Progenitor cell of endocrine pancreas (in vitro differentiated cells): ENCODE measurements at places on chromosomes 1 and 21.

GRCh38 chr1:151584278-151584677 lies 27.6 kb upstream of the SNX27 start:
- no peak for DNase-seq

- DNase-seq = no peak
These were observed 9.6 kb downstream of the TMEM9 start for GRCh38 chr1:201144701-201145100.

GRCh38 chr1:98264727-98265126 lies 343.9 kb upstream of the DPYD start:
- DNase-seq = no peak

- DNase-seq = no peak
These were observed 1.2 kb downstream of the HES4 start for GRCh38 chr1:998745-998994.

DNA sequence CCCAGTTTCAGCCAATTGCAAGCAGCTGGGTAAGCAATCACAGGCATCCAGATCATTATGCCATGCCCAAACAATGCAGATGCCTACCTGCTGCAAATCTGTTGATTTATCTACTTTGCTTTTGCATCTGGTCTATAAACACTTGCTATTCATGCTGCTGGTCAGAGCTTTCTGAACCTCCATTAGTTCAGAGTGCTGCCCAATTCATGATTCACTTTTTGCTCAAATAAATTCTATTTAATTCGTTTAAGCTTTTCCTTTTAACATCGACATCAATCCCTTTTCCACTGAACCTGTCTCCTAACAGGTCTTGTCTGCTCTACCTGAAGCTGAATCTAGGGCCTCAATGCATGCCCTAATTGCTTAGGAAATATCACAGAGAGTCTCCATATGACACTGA lies 99.4 kb upstream of the C1orf87 start:
- DNase-seq = no peak

- no peak for DNase-seq
These were observed 28.1 kb downstream of the SLC5A9 start for GRCh38 chr1:48250572-48250971.

DNA sequence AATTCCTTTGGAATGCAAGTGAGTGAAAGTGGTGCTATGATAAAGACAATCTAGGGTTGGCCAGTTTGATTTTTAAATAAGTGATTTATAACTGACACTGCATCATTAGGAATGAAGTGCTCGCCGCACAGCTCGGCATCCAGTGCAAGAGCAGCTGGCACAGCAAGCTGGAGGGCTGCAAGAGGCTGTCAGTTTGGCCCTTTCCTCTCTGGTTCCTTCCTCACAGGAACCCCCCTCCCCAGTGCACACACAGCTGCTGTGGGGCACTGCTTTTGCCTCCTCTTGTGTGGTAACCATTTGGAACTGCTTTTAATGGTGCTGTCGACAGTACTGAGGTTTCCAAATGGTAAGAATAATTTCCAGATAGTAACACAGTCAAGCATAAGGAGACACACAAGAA lies 10.4 kb upstream of the BCAR3 start:
- no peak for DNase-seq

GRCh38 chr1:116940814-116941599 lies 31.3 kb downstream of the PTGFRN start:
- DNase-seq = no peak

DNA sequence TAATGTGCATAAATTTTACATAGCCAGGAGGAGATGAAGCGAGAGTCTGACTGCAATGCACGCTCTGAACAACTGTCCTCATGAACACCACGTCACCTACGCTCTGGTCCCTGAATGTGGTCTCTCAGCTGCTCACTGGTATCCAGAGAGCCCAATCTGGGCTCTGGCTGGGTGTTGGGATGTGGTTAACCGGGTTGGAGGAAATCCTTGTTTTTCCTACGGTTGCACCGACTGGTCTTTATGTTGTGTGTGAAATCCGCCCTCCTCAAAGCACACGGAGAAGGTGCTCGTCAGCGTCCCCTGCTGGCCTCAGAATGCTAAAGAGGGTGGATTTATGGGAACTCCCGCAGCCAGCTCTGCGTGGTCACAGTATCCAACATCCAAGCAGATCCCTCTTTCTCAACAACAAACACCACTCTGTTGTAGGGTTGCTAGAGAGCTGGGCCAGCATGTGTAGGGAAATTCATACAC lies 51.8 kb upstream of the FAM89A start:
- DNase-seq = peak; percentile 21

GRCh38 chr1:99236756-99237155 lies 27.5 kb upstream of the PLPPR4 start:
- no peak for DNase-seq

- peak; percentile 41 for DNase-seq
These were observed 32.3 kb downstream of the SLC66A1 start for GRCh38 chr1:19344372-19344810.

DNA sequence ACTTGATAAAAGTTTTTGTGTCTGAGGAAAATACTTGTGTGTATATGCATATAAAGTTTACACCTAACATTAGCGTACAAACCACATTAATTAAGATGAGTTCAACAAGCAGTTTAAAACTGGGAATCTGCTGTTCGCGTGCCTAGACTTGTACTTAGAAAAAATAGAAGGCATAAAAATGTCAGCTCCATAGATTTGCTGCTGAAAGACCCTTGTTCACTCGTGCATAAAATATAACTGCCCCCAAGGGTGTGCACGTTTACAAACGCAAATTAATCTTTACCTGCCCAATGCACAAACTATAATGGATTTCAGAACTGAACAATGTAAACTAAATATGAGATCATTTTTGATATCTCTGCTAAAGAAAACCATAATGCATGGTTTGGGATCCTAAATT lies 392.3 kb upstream of the ADGRL2 start:
- DNase-seq = no peak

- DNase-seq = no peak
These were observed 388.8 kb downstream of the NTNG1 start for GRCh38 chr1:107529511-107530149.

DNA sequence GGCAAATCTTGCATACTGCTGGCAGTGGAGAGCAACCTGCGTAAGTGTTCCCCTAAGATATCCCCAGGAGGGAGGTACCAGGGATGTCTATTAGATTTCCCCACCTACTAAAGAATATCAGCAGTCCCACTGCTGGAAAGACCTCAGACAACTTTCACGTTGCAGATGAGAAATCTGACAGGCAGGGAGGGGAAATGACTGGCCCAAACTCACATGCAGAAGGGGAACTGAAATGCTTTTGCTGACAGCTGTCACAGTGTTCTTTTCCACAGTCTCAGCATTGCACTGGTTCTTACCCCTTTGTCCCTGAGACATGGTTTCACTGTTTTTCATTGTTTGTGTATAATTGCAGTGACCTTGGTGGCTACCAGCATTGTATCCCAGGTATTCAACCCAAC lies 84.8 kb upstream of the ATP1A1 start:
- DNase-seq = no peak

GRCh38 chr1:233485385-233485784 lies 128.5 kb upstream of the KCNK1 start:
- no peak for DNase-seq

DNA sequence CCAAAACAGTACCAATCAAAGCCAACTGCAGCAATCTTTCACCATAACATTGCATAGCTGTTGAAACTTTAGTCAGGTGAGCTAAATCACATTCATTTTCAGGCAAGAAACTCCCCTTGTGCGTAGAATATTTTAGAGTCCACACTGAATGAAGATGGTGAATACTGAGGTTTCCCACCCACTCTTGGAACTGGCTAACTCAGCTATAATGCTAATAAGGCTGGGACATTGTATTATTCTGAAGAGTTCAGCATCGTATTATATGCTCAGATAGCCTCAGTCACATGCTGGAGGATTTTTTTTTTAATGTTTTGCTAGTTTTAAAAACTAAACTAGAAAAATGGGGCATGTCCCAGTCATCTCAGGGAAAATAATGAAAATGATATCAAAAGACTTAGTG lies 352.3 kb upstream of the FMN2 start:
- no peak for DNase-seq

- DNase-seq = no peak
These were observed 14.2 kb downstream of the RIMS3 start for GRCh38 chr1:40651138-40651857.

GRCh38 chr1:34696981-34697380 lies 57.9 kb upstream of the GJB5 start:
- DNase-seq = no peak

DNA sequence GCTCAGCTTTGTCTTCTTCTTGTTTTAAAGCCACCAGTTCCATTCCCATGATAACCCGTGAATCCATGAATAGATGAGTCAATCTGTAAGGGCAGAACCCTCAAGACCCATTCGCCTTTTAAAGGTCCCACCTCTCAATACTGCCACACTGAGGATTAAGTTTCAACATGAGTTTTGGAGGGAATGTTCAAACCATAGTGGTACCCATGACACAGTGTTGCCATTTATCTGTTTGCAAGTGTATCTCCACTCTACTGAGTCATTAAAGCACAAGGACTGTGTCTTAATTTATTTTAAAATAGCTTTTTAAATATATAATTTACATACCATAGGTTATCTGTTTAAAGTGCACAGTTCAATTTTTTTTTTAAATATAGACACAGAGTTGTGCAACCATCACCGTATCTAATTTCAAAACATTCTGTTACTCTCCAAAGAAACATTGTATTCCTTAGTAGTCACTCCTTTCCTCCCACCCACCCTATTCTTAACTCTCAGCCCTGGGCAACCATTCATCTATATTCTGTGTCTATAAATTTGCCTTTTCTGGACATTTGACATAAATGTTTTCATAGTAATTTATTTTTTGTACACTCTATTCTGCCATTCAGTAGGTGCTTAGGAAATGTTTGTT lies 4.8 kb upstream of the IL24 start:
- DNase-seq = no peak

- no peak for DNase-seq
These were observed 12.5 kb upstream of the ATF3 start for GRCh38 chr1:212595787-212596714.

GRCh38 chr1:27940297-27940696 lies 5.5 kb downstream of the SMPDL3B start:
- DNase-seq = no peak

GRCh38 chr1:199029855-199030254 lies 391.0 kb downstream of the PTPRC start:
- no peak for DNase-seq

GRCh38 chr1:172238965-172239364 lies 181.5 kb upstream of the C1orf105 start:
- no peak for DNase-seq

- no peak for DNase-seq
These were observed 1.5 kb upstream of the KCNH1 start for GRCh38 chr1:211135342-211135950.

DNA sequence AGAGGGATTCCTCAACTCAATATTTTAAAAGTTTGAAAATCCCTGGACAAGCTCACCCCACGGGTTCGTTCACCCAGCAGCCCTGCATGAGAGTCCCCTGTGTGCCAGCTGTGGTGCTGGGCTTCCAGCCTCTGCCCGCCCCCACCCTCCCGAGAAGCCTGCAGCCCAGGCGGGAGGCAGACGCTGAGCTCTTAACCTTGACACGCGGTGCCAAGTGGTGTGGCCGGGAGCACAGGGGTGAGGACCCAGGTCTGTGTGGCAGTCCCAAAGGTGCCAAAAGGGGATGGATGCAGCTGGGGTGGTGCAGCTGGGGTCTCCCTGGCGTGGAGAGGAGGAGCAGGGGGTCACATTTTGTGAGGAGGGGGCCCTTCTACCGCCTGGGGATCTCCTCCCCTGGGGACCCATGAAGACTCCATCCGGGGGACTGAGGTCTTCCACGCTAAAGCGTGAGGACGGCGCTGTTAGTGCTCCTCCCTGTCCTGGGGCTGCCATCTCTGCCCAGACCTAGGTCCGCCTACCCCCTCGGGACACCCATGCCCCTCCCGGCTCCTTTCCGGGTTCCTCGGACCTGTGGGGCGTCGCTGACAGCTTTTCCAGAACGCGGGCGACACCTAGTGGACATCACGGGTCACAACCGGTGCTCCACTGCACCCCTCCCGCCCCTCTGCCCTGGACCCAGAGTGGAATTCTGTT lies 12.9 kb downstream of the PLA2G2F start:
- DNase-seq = peak; percentile 74

DNA sequence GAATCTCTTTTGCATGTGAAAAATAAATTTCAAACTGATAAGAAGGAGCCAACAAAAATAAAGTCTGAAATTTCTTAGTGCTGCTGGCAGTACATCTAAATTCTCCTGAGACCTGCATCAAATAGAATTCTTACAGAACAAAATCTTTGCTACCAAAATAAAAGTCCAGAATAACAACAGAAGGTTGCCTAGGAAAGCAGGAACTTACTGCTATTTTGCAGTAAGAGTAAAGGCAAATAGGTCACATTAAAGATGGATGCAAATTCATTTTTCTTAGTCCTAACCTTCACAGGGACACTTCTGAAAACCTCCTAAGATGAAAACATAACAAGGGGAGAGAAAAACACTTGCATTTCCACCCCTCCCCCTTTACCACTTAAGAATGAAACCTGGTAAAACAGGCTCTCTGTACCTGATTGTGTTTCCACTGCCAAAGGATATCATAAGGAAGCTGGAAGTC lies 59.0 kb downstream of the RUSC1 start:
- no peak for DNase-seq

- DNase-seq = no peak
These were observed 66.9 kb downstream of the HSD3B1 start for GRCh38 chr1:119573886-119574285.

DNA sequence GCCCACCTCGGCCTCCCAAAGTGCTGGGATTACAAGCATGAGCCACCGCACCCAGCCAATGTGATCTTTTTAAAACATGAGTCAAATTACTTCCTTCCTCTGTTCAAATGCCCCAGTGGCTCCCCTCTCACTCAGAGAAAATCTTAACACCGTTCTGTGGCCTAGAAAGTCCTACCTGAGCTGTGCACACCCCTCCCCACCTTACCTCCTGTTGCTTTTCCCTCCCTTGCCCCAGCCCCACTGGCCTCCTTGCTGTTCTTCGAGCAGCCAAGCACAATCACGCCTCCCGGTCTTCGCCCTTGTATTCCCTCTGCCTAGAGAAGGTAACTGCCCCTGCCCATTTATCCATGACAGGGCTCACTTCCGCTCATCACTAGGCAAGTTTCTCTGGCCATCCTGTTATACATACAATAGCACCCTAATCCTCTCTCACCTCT lies 62.6 kb upstream of the RPL11 start:
- no peak for DNase-seq

- no peak for DNase-seq
These were observed 29.3 kb downstream of the BATF3 start for GRCh38 chr1:212670301-212670700.
